ENCODE measurements at places on chromosomes 3 and 15.

- no peak for DNase-seq
Observed at GRCh38 chr3:72384602-72385001, 463.6 kb downstream of the SHQ1 start.

DNA sequence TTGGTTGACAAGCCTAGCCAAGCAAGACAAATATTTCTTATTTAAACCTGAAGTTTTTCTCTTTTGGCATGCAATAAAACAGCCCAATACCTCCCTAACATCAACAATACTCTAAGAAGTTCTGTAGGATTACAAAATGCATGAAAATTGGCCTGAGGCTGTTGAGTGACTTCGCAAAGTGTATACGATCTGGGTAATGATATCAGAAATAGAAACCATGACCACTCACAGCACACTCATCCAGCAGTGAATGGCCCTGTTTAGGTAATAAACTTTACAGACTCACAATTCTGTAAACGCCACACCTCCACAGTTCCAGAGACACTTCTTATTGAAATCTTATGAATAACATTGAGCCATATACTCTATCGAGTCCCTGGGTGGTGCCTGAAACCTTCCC is 83.0 kb upstream of the NAALADL2 start:
- no peak for DNase-seq

DNA sequence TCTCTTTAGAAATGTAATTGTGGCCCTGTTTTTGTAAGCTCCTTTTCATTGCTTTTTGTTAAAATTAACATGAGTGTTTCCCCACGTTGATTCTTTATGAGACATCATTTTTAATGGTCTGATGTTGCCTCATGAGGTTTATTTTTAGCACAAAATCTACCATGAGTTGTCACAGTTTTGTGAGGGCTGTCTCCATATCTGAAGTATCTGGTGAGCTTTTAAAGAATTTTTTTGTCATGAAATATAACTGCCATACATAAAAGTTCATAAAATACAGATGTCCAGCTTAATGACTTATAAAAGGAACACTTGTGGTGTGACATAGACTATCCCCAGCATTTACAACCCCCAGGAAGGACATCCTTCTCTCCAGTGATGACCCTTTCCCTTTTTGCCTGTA is 34.3 kb upstream of the CEMIP start:
- DNase-seq = no peak

DNA sequence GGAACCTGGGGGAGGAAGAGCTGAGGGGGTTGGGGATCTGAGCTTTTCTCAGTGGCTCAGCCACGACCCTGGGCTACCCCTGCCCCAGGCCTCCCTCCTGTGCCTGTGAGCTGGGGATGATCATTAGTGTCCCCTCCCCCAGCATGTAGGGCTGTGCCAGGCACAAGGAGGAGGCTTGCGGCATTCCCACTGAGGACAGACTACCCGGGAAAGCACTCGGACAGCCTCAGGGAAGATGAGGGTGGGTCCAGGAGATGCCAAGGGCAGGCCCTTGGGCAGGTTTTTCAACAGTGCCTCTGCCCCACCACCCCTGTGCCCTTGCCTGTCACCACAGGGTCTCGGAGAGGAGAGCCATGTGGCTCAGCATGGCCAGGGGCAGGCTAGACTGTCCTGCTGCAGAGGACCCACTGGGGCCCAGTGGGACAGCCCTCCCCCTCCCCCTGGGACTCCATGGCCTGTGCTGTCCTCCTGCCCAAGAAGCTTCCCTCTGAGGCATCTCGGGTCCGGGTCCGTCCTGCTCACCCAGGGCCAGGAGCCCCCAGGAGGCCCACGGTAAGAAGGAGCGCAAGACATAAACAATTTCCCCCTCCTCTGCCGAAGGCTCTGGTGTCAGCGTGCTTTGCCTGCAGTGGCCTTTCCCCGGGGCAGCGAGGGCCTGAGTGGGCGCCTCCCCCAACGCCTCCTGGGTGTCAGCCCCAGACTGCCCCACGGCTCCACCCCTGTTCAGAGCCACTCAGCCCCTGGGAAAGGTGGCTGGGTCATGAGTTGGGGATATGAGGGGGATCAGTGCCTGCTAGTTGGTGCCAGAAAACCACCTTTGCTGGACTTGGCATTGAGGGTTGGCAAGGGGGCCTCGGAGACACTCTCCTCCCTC is 192.5 kb downstream of the GOLGA6L6 start:
- DNase-seq = no peak

- DNase-seq = no peak
Observed at GRCh38 chr3:135352213-135352612, 557.2 kb downstream of the EPHB1 start.

DNA sequence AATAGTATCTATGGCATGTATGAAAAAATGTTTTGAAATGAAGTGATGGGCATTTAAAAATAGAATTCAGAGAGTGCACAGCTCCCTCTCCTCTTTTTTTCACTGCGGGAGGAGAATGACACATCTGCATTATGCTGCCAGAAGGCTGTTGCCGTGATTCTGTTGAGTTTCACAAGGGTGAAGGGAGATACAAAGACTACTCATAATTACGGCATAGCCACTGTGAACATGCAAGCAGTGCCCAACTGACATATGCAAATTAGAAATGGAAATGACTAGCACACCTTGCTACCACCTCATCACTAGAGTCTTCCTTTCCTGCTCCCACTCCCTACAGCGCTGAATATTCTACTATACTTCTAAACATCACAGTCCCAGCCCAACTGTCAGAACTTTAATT is 20.1 kb downstream of the IFT57 start:
- no peak for DNase-seq

- no peak for DNase-seq
Observed at GRCh38 chr15:55770806-55771205, 27.9 kb upstream of the PRTG start.
